OCI-M1 (cell line): ENCODE measurements at places on chromosomes 4 and X.
A peak's percentile ranks its signal among the peaks of the same experiment; 100 is the strongest.

- DNase-seq = no peak
Measured at GRCh38 chrX:120358737-120359456, 3.0 kb upstream of the ATP1B4 start.

- peak; percentile 42 for DNase-seq
Measured at GRCh38 chr4:108361886-108362285, 193.2 kb upstream of the LEF1 start.

GRCh38 chrX:79336869-79337815, 30.0 kb downstream of the ITM2A start:
- peak; percentile 69 for DNase-seq

DNA sequence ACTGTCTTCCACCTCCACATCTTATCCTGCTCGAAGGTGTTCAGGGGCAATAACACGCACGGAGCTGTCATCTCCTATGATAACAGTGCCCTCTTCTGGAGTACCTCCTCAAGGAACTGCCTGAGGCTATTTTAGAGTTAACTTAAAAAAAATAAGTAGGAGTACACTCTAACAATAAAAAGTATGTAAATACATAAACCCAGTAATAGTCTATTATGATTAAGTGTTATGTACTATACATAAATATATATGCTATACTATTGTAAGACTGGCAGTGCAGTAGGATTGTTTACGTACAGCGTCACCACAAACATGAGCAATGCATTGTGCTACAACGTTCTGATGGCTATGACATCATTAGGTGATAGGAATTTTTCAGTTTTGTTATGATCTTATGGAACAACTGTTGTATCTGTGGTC, 34.5 kb upstream of the TLR2 start:
- peak; percentile 65 for DNase-seq

DNA sequence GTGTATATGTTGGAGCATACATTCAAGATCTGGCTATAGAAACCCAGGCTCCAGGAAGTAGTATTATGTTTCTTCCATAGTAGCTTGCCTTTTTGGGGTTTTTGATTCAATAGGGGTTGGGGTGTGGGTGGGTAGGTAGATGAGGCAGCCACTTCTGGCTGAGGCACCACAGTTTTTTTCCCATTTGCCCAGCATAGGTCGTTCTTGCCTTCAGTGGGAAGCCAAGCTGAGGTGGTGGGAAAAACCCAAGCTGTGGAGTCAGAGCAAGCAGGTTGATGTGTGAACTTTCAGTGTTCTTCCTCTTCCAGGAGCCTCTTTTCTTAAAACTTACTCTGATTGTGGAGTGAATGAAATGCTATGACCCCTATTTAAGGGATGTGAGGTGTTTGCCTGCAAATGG, 67.0 kb upstream of the RPS6KA3 start:
- no peak for DNase-seq

- DNase-seq = peak; percentile 70
Measured at GRCh38 chrX:124406294-124407014, 60.1 kb downstream of the SH2D1A start.

DNA sequence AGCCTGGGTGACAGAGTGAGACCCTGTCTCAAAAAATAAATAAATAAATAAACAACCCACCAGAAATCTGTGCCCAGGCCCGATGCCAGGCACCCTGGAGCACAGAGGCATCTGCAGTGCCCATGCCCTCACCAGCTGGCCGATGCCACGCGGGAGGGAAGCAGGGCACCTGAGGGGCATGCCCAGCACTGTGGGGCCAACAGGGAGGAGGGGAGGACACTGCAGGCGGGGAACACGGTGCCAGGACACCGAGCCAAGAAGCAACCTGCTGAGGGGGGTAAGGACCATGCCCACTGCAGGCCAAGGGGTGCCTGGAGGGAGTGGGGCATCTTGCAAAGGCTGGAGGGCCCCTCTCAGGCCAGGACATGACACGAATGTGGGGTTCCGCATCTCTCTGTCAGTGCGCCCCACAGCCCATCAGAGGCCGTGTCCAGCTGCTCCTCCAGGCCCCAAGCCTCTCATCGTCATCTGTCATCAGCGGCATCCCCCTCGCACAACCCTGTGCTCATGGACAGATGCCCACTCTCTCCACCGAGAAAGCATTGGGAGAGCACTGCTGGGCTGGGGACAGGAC, 13.3 kb upstream of the DUSP9 start:
- DNase-seq = no peak

- DNase-seq = peak; percentile 76
Measured at GRCh38 chr4:38856046-38856445, 571 bp downstream of the TLR6 start.

GRCh38 chr4:24519649-24520048, 64.7 kb downstream of the DHX15 start:
- no peak for DNase-seq

DNA sequence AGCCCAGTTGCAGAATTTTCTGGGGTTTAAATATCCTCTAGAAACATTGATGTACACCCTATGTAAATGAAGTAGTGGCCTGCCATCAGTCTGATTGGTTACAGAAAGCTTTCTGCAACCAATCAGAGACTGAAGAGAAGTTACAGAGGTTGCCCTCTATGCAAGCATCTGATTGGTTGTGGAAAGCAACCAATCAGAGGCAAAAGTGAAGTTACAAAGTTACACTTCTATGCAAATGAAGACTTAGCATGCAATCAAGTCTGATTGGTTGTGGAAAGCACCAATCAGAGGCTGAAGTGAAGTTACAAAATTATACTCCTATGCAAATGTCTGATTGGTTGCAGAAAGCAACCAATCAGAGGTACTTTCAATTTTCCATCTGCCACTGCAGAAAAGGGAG, 51.9 kb upstream of the USP9X start:
- peak; percentile 55 for DNase-seq

- no peak for DNase-seq
Measured at GRCh38 chr4:159735281-159736207, 632.7 kb downstream of the RAPGEF2 start.

GRCh38 chr4:64670647-64671046, 261.4 kb upstream of the TECRL start:
- DNase-seq = no peak

DNA sequence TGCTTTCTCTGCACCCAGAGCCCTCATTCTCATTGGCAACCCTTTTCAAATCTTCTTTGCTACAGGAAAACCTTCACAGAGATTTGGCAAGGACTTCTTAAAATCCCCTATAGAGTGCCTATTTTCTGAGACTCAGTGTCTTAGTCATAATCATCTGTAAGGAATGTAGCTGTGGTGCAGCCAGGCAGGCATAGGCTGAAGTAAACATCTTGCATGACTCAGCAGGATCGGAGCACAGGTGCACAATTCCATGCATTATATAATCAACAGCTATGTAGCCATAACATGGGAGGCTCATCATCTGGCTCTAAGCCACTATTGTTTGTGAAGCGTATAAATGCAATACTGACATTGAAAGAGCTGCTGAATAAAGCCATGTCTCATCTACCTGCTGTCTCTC, 368.8 kb downstream of the MAGEE1 start:
- no peak for DNase-seq

- DNase-seq = no peak
Measured at GRCh38 chr4:24792552-24792951, 2.8 kb upstream of the SOD3 start.

DNA sequence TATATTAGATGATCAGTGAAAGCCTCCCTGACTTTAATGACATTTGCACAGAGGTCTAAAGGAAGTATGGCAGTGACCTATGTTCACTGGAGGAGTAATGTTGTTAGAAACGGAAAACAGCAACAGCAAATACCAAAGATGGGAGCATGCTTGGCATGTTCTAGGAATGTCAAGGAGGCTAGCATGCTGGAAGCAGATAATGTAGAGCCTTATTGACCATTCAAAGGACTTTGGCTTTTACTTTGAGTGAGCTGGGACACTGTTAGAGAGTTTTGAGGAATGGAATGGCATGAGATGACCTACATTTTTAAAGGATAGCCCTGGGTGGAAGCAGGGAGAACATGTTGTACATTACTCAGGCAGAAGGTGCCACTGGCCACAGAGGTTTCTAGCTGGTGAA, 6.0 kb downstream of the RPA4 start:
- no peak for DNase-seq

GRCh38 chr4:174709526-174709925, 119.5 kb downstream of the GLRA3 start:
- DNase-seq = no peak

DNA sequence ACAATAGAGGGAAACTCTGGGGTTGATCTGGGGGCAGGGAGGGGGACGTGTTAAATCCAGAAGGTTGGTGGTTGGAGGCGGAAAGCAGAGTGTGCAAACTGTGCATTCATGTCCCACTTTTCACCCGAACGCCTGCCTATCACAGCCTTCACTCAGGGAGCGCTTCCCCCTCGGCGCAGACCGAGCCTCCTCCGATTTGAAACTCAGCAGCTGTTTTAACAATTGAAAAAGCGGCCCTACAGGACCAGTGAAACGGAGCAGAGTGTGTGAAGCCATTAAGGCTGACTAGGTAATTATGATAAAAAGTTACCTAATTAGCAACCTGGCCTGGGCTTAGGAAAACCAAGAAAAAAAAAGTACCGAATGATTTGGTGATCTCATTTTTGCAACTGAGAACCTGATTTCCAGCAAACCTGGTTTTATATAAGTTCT, 685 bp upstream of the NDNF start:
- DNase-seq = no peak

DNA sequence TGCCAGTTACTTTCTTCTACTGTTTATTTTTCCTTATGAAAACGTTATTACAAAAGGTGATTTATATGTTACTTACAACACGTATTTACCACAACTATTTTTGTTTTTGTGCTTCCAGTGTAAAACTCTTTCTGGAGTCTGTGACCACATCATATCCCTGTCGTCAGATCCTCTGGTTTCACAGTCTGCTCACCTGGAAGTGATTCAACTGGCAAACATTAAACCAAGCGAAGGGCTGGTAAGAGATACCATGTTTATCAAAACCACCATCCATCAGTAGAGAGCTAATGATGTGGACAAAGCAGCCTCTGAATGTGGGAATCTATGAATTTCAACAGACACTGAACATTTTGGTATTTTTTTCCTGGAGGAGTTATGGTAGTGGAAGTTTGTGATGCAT, 116.1 kb downstream of the CNKSR2 start:
- no peak for DNase-seq

GRCh38 chr4:72809208-72809607, 240.2 kb upstream of the ADAMTS3 start:
- no peak for DNase-seq
